CD4-positive, alpha-beta memory T cell (primary cell): ENCODE measurements at places on chromosomes 2 and 18. TPM values are rescaled to one million over a fixed set of nuclear protein-coding genes. Genes with fewer than 3 reads are reported as not detected.

The UGT1A3 gene
- total RNA-seq, result not detected

The IL1R2 gene
- total RNA-seq, result not detected

DNA sequence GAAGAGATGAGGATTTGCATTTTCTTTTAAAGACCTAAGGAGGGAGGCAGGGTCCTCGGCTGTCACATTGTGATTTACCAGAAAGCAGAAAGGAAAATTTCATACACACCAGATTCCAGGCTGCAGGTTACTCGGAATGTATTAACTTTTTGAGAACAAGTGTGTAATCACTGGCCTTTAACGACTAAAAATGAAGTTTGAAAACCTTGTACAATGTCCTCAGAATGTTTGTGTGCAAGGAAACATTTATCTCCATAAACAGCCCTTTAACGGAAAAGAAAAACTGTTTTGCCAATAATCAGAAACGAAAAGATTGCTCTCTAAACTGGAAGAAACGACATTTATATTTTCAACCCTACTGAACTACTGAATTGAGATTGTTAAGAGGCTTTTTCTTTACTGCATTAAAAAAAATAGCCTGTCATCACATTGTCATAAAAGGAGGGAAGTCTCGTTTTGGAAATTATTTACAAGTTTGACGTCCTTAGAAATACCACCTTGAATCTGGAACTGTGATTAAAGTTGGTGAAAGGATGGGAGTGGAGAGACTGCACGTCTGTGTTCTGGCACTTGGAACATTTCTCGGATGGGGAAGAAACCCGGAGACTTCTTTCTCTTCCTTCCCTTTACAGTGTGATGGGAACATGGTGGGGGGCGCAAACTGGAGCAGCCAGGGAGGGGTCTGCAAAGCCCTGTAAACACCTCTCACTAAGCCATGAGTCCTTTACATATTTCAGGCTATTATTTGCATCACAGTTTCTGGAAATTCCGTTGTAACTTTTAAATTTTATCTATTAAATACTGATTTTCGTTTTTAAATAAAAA, 134.1 kb upstream of the SIX3 start:
- H3K4me1 ChIP-seq, result peaks cover 2% of the 10 kb centered on the region
- H3K27ac ChIP-seq, result no peak overlapping the region
- no peak overlapping the region for H3K4me3 ChIP-seq
- H3K27me3 ChIP-seq, result peaks cover 23% of the 10 kb centered on the region

DNA sequence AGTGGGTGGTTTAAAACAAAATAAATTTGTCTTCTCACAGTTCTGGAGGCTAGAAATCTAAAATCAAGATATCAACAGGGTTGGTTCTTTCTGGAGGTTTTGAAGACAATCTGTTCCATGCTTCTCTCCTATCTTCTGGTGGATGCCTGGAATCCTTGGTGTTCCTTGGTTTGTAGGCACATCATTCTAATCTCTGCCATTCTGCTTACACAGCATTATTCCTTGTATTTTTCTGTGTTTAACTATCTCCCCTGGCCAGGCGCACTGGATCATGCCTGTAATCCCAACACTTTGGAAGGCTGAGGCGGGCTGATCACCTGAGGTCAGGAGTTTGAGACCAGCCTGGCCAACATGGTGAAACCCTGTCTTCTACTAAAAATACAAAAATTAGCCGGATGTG, 108.1 kb downstream of the ZRANB3 start:
- no peak for DNase-seq
- H3K36me3 ChIP-seq, result no peaks in the 10 kb centered on the region
- H3K27me3 ChIP-seq, result no peaks in the 10 kb centered on the region
- H3K27ac ChIP-seq, result no peak overlapping the region
- H3K4me1 ChIP-seq, result no peaks in the 10 kb centered on the region

DNA sequence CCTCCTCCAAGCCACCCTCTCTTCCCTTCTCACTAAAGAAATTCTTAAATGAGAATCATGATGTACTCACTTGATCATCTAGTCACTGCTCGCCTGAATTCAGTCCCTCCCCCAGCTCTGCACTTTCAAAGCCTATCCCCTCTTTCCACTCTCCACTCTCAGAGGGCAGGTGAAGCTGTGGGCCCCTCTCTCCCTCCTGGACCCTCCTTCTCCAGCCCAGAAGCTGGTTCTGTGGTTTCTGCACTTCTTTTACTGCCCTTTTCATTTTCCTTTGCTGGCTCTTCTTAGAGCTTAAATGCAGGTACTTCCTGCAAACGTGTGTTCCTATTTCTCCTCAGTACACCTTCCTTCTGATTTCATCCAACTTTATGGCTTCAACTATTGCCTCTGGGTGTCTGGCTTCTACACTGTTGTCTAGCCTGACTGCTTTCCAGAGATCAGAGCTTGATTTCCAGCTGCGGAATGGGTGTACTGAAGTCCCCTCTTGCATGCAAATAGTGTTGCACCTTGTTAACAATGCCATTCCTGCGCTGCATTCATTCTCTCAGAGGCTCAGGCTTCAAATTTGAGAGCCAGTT, 15.3 kb upstream of the TXNDC2 start:
- no peaks in the 10 kb centered on the region for H3K4me1 ChIP-seq
- no peak for DNase-seq
- H3K4me3 ChIP-seq, result no peak overlapping the region
- no peak overlapping the region for H3K27ac ChIP-seq
